Transverse colon (tissue), 4 donors: ENCODE measurements at places on chromosomes 6 and 20. TPM values are rescaled to one million over a fixed set of nuclear protein-coding genes. Genes with fewer than 3 reads are reported as not detected.

CAP2 gene
- 6.0 TPM for total RNA-seq

TP53TG5 gene
- total RNA-seq = not detected

NINL gene
- 3.1 TPM for total RNA-seq

RNF39 gene
- total RNA-seq = 0.95 TPM

EDN3 gene
- 13.1 TPM for total RNA-seq
